ENCODE measurements at places on chromosomes 13 and 19.

GRCh38 chr13:55516610-55517009 is 1624.1 kb upstream of the PRR20A start:
- DNase-seq = no peak
- no peaks in the 10 kb centered on the region for H3K4me1 ChIP-seq
- no peak overlapping the region for H3K27ac ChIP-seq
- no peaks in the 10 kb centered on the region for H3K27me3 ChIP-seq

DNA sequence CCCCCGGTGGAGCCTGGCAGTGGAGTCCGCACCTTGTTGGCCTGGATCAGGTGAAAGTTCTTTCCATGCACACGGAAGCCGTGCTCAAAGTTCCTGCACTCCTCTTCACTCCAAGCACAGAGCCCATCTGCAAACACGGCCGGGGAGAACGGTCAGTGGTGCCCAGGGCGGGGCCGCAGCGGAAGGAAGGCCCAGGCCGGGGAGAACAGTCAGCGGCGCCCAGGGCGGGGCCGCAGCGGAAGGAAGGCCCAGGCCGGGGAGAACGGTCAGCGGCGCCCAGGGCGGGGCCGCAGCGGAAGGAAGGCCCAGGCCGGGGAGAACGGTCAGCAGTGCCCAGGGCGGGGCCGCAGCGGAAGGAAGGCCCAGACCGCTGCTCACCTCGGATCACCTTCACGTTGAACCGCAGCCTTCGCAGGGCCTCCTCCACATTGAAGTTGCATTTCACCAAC is 20.6 kb upstream of the PLPP2 start:
- no peaks in the 10 kb centered on the region for H3K27me3 ChIP-seq
- H3K27ac ChIP-seq = no peak overlapping the region
- no peak overlapping the region for H3K4me3 ChIP-seq
- peaks cover 28% of the 10 kb centered on the region for H3K36me3 ChIP-seq
- no peak for DNase-seq

DNA sequence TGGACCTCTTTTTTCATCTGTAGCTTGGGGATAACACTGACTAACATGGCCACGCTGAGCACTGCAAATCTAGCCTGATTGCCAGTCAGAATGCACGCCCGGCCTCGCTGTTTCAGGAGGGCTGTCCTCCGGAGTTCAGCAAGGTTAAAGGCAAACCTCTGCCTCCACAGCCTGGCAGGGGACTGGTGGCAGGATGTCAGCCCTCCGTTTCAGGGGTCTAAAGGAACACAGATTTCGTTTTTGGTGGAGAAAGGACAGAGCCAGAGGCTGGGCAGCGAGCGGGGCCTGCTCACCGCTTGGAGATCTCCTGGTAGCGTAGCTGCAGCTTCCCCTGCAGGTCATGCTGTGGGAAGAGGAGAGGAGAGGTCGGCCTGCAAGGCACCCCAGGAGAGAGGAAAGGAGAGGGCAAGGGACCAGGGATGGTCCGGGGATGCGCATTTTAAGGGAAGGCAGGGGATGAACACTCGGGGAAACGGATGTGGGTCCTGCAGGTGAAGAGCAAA is 560 bp downstream of the NDUFA7 start:
- peaks cover 21% of the 10 kb centered on the region for H3K36me3 ChIP-seq
- no peak for DNase-seq
- H3K27me3 ChIP-seq = no peaks in the 10 kb centered on the region
- peaks cover 27% of the 10 kb centered on the region for H3K4me1 ChIP-seq

- H3K4me1 ChIP-seq = no peaks in the 10 kb centered on the region
- H3K27ac ChIP-seq = no peak overlapping the region
- H3K4me3 ChIP-seq = no peak overlapping the region
Measured at GRCh38 chr13:36068991-36069390, 62.2 kb downstream of the DCLK1 start.

GRCh38 chr13:73075546-73075945 is 16.7 kb downstream of the KLF5 start:
- no peak overlapping the region for H3K27ac ChIP-seq
- no peaks in the 10 kb centered on the region for H3K36me3 ChIP-seq
- H3K27me3 ChIP-seq = no peaks in the 10 kb centered on the region
- H3K4me3 ChIP-seq = no peak overlapping the region
- H3K4me1 ChIP-seq = no peaks in the 10 kb centered on the region

GRCh38 chr19:48419158-48419920 is 25.9 kb downstream of the GRIN2D start:
- peaks cover 18% of the 10 kb centered on the region for H3K4me1 ChIP-seq
- H3K27ac ChIP-seq = no peak overlapping the region
- peak overlapping the region; percentile 16 for H3K4me3 ChIP-seq
- H3K36me3 ChIP-seq = no peaks in the 10 kb centered on the region

DNA sequence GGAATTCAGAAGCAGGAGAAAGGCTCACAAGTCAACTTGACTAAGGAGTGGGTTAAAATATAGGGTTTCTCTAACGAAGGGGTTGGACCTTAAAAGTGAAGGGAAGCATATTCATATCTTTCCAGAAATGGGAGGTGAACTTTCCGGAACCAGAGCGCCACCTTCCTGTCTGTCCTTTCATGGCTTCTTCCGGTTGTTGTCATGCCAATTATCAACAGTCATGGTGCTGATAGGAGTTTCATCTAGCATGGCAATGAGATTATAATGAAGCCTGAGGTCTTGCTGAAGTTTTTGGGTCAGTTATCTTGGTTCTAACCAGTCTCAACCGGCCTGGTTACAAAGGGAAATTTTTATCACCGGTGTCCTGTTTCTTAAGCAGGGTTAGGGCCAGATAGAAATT is 162.9 kb upstream of the NBEA start:
- DNase-seq = no peak
- no peaks in the 10 kb centered on the region for H3K4me1 ChIP-seq
- H3K27me3 ChIP-seq = no peaks in the 10 kb centered on the region
- H3K36me3 ChIP-seq = no peaks in the 10 kb centered on the region
- no peak overlapping the region for H3K27ac ChIP-seq

DNA sequence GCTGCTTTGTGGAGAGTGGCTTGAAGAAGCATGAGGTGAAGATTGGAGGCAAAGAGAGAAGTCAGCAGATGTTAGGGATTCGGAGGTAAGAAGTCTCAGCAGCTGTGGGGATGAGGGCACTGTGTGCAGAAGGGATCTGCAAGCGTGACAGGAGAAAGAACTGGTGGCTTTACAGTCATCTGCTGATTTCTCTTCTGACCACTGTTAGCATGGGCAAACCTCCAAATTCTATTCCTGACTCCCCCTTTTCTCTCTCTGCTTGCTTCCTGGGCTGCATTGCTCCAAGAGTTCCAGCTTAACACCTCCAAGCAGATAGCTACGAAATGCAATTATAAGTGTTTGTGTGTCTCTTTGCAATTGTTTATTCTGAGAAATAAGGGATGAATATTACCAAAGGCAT is 159.6 kb downstream of the GGACT start:
- H3K27ac ChIP-seq = no peak overlapping the region
- no peaks in the 10 kb centered on the region for H3K4me1 ChIP-seq
- DNase-seq = no peak
- no peaks in the 10 kb centered on the region for H3K36me3 ChIP-seq
- H3K27me3 ChIP-seq = no peaks in the 10 kb centered on the region
- no peak overlapping the region for H3K4me3 ChIP-seq

DNA sequence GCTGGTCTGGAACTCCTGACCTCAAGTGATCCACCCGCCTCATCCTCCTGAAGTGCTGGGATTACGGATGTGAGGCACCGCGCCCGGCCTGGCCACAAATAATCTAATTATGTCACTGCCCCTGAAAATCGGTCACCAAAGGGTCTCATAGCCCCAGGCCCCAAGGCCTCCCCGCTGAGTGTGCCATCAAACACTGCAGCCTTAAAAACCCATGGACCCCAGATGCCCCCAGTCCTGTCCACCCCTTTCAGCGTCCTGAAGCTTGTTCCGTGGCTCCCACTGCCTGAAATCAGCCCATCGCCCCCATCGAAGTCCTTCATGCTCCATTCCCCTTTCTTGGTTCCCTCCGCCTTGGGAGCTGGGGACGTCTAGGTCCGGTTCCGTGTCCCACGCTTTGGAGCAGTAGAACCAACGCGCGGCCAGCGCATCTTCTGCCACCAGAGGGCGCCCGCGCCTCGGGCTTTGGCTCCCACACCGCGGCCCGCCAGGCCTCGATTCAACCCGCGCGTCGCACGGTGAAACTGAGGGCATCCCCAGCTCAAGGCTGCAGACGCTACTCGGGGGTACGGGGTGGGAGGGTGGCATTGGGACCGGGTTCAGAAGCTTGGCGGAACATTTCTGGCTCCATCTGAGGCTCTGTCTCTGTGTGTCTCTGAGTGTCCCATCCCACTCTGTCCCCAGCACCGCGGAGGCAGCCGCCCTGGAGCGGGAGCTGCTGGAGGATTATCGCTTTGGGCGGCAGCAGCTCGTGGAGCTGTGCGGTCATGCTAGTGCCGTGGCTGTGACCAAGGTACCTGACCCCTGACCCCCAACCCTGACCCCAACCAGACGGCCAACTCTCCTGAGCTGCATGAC is 3.5 kb downstream of the YJEFN3 start:
- H3K27ac ChIP-seq = no peak overlapping the region
- peaks cover 20% of the 10 kb centered on the region for H3K36me3 ChIP-seq
- DNase-seq = peak; percentile 79
- no peaks in the 10 kb centered on the region for H3K27me3 ChIP-seq
